Heart right ventricle (tissue), 16 donors: ENCODE measurements at places on chromosomes 4 and X.

GRCh38 chr4:37967736-37968135, 7.5 kb downstream of the PTTG2 start:
- no peak for DNase-seq
- no peaks in the 10 kb centered on the region for H3K36me3 ChIP-seq
- H3K27me3 ChIP-seq = no peaks in the 10 kb centered on the region

- no peak overlapping the region for H3K27ac ChIP-seq
- no peaks in the 10 kb centered on the region for H3K27me3 ChIP-seq
Measured at GRCh38 chrX:115367951-115368350, 78.4 kb downstream of the LUZP4 start.

GRCh38 chrX:19303256-19303880, 40.4 kb upstream of the PDHA1 start:
- H3K4me3 ChIP-seq = no peak overlapping the region
- DNase-seq = no peak
- H3K27me3 ChIP-seq = no peaks in the 10 kb centered on the region

DNA sequence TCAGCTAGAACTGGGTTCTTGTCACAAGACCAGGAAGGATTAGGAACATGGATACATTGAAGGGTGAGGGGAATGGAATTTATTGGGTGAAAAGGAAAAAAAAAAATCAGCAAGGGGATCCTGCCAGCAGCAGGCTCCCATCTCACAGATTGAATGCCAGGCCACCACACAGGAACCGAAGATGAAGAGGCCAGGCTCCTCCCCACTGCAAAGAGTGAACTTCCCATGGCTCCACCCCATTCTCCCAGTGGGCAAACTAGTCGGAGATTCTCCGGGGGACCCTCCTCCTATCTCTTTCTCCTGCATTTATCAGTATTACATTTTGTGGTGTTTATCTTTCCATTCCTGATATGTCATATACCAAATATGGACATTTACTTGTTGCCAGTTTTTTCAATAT, 46.0 kb upstream of the MAGED1 start:
- H3K36me3 ChIP-seq = no peaks in the 10 kb centered on the region
- no peak overlapping the region for H3K27ac ChIP-seq
- H3K4me3 ChIP-seq = no peak overlapping the region

GRCh38 chrX:28273736-28274135, 292.5 kb upstream of the DCAF8L1 start:
- DNase-seq = no peak
- H3K4me1 ChIP-seq = no peaks in the 10 kb centered on the region
- no peaks in the 10 kb centered on the region for H3K36me3 ChIP-seq
- H3K4me3 ChIP-seq = no peak overlapping the region

DNA sequence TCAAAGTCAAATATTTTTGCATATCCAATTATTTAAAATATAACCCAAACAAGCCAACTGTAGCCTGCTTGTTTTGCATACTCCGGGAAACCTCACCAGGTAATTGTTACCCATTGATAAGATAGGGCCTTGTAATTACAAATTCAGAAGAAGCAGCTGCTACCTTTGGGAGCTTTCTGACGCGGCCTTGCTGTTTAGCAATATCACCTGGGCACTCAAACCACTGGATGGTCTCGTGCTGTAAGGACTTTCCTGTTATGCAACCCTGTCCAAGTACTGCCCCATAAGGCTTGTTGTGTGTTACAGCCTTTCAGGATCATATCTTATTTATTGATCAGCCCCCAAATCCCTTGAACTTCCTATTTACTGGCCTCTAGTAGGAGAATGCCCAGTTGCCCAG, 52.1 kb downstream of the HS3ST1 start:
- H3K27me3 ChIP-seq = no peaks in the 10 kb centered on the region
- no peak for DNase-seq
- no peaks in the 10 kb centered on the region for H3K4me1 ChIP-seq

GRCh38 chr4:86367577-86367976, 7.7 kb upstream of the MAPK10 start:
- H3K4me1 ChIP-seq = no peaks in the 10 kb centered on the region
- H3K4me3 ChIP-seq = no peak overlapping the region
- DNase-seq = no peak

- no peak for DNase-seq
- peak overlapping the region; percentile 46 for H3K27ac ChIP-seq
- H3K36me3 ChIP-seq = no peaks in the 10 kb centered on the region
- H3K4me1 ChIP-seq = peaks cover 19% of the 10 kb centered on the region
- no peak overlapping the region for H3K4me3 ChIP-seq
Measured at GRCh38 chr4:26088433-26088928, 174.5 kb downstream of the SMIM20 start.

GRCh38 chr4:24888475-24889344, 24.1 kb downstream of the CCDC149 start:
- no peaks in the 10 kb centered on the region for H3K27me3 ChIP-seq
- peaks cover 6% of the 10 kb centered on the region for H3K36me3 ChIP-seq
- DNase-seq = no peak
- no peaks in the 10 kb centered on the region for H3K4me1 ChIP-seq
- H3K27ac ChIP-seq = no peak overlapping the region

- H3K27me3 ChIP-seq = no peaks in the 10 kb centered on the region
- no peak overlapping the region for H3K27ac ChIP-seq
- H3K36me3 ChIP-seq = no peaks in the 10 kb centered on the region
- H3K4me1 ChIP-seq = no peaks in the 10 kb centered on the region
- H3K4me3 ChIP-seq = no peak overlapping the region
- no peak for DNase-seq
Measured at GRCh38 chrX:12922599-12922919, 16.1 kb downstream of the TLR8 start.

GRCh38 chr4:170872794-170873193, 783.0 kb upstream of the AADAT start:
- H3K27ac ChIP-seq = no peak overlapping the region
- H3K36me3 ChIP-seq = no peaks in the 10 kb centered on the region
- DNase-seq = no peak
- no peaks in the 10 kb centered on the region for H3K27me3 ChIP-seq
- H3K4me3 ChIP-seq = no peak overlapping the region

GRCh38 chrX:121216641-121217374, 169.4 kb downstream of the GLUD2 start:
- no peaks in the 10 kb centered on the region for H3K36me3 ChIP-seq
- H3K27ac ChIP-seq = no peak overlapping the region
- H3K4me1 ChIP-seq = no peaks in the 10 kb centered on the region
- DNase-seq = no peak
- no peak overlapping the region for H3K4me3 ChIP-seq

- H3K27ac ChIP-seq = no peak overlapping the region
- no peaks in the 10 kb centered on the region for H3K36me3 ChIP-seq
- H3K4me3 ChIP-seq = no peak overlapping the region
- DNase-seq = no peak
- no peaks in the 10 kb centered on the region for H3K4me1 ChIP-seq
- no peaks in the 10 kb centered on the region for H3K27me3 ChIP-seq
Measured at GRCh38 chr4:78214078-78214477, 157.0 kb downstream of the FRAS1 start.

- no peaks in the 10 kb centered on the region for H3K4me1 ChIP-seq
- H3K27me3 ChIP-seq = no peaks in the 10 kb centered on the region
- no peak overlapping the region for H3K27ac ChIP-seq
- H3K36me3 ChIP-seq = no peaks in the 10 kb centered on the region
- no peak for DNase-seq
Measured at GRCh38 chr4:126727461-126727860, 905.3 kb upstream of the INTU start.

- no peak for DNase-seq
- no peak overlapping the region for H3K4me3 ChIP-seq
- H3K4me1 ChIP-seq = peaks cover 18% of the 10 kb centered on the region
- no peaks in the 10 kb centered on the region for H3K27me3 ChIP-seq
- H3K27ac ChIP-seq = no peak overlapping the region
- no peaks in the 10 kb centered on the region for H3K36me3 ChIP-seq
Measured at GRCh38 chr4:10123227-10124101, 6.9 kb upstream of the WDR1 start.

DNA sequence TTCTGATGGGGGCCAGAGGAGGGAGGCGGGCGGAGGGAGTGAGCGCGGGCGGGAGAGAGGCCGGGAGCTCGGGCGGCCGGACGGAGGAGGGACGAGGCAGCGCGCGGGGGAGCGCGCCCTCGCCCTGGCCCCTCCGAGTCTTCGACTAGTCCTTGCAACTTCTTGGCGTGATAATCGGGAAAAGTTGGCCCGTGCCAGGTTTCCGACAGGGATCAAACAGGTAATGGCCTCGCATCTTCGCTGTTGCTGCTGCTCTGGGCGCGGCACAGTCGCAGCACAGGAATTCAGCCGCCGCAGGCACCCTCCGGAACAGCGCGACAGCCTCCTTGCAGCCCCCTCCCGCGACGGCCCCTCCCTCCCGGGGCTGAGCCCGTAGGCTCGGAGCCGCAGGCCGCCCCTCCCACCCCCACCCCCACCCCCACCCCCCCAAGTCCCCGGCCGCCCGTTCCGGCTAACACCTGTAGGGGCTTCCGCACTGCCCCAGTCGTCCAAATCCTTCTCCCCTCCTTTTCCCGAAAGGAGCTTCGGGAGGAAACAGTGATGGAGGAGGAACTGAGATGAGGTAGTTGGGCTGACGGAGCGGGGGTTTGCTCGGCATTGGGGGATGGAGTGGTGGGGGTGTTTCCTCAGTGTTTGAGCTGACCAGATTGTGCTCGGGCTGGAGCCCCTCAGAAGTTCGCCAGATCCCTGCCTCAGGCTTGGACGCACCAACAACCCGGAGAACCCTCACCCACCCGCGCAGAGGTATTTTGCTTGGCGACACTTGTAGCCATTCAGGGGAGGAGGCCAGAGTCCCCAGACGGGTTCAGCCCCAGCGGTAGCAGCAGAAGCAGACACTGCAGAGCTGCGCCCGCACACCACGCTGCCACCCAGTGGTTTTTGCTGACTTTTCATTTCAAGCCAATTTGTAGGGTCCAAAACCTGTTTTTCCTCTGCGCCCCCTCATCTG, at the start of gene FGF13:
TSS of gene FGF13 (minus strand) at position 319 of the 949 bp plus-strand sequence. CDS start 714 bp downstream, outside the sequence.
- no peaks in the 10 kb centered on the region for H3K36me3 ChIP-seq
- H3K4me3 ChIP-seq = peak within 1 kb of the TSS; percentile 47
- DNase-seq = peak; percentile 11
- no peaks in the 10 kb centered on the region for H3K4me1 ChIP-seq

DNA sequence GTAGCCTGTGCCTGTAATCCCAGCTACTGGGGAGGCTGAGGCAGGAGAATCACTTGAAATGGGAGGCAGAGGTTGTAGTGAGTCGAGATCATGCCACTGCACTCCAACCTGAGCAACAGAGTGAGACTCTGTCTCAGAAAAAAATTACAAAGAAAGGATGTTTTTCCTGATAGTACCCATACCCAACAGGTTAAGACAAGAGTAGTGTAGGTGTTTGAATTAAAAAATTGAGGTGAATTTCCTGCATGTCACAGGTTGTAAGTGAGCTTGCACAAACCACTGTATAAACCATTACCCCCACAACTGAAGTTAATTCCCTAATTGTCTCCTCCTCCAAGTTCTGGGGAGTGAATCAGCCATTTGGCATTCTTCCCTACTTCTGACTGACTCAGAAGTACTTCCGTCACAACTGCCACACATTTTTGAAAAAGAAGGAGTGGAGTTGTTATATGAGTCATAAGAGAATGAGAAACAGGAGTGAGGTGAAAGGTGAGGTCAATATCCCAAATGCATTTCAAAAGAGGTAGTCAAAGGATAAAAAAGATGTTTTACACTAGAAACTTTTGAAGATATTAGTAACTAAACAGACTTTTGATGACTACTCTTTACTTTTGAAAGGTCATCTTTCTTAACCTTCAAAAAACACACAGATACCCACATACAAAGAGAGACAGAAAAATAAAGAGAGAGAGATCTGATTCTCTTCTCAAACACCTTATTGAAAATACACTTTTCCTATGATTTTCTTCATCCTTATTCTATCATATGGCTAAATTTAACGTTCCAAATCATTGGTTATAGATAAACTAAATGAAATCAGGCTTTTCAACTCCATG, 134.5 kb downstream of the BTC start:
- peaks cover 4% of the 10 kb centered on the region for H3K4me1 ChIP-seq
- no peak for DNase-seq
- H3K4me3 ChIP-seq = no peak overlapping the region

DNA sequence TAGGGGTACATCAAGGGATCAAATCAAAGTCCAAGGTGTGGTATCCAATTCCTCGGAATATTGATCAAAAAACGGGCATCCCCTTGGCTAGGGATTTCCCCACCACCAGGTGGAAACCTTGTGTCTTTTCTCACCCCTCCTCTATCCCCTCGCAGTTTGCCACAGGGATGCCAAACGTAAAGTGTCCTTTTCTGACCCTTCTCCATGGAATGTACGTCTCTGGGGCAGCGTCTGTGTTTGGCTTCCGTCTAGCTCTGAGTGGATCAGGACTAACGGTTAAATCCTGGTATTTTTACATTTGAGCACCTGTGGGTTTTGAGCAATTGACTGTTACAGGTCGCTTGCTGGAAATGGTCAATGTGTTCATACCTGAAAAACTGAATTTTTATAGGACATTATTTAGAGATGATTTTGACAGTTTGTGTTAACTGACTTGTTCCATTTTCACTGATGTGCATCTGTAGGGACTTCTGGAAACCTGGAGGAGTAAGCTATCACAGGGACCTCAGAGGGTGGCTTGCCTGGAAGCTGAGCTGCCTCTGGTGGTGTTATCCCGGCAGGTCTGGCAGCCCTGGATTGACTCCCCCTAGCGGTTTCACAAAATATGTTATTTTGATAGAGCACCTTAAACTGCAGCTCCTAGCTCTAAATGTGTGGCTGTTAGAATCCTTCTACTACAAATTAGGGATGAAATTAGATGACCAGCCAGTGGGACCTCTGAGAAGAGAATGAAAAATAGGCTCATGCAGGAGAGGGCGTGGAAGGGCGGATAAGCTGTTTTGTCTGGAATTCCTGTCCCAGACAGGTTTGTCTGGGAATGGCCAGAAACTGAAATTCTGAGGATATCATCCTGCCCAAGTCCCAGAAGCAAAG, 8.8 kb upstream of the MGST2 start:
- H3K27me3 ChIP-seq = no peaks in the 10 kb centered on the region
- H3K36me3 ChIP-seq = no peaks in the 10 kb centered on the region
- peak overlapping the region; percentile 72 for H3K27ac ChIP-seq
- H3K4me3 ChIP-seq = no peak overlapping the region
- peaks cover 40% of the 10 kb centered on the region for H3K4me1 ChIP-seq
- peak; percentile 62 for DNase-seq

GRCh38 chrX:130799393-130799792, 103.6 kb downstream of the ENOX2 start:
- no peak overlapping the region for H3K4me3 ChIP-seq
- no peak overlapping the region for H3K27ac ChIP-seq
- DNase-seq = no peak
- H3K4me1 ChIP-seq = no peaks in the 10 kb centered on the region

DNA sequence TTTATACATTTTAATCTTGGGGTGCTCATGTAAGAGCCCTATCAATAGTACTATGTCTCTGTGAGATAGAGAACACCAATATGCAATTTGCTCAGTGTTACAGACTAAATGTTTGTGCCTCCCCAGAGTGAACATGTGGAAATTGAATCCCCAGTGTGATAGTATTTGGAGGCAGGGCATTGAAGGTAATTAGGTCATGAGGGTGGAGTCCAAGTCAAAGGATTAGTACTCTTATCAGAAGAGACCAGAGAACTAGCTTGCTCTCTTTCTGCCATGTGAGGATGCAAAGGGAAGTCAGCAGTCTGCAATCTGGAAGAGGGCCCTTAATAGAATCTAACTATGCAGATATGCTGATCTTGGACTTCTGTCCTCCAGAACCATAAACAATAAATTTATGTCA, 1317.0 kb downstream of the STIM2 start:
- H3K36me3 ChIP-seq = no peaks in the 10 kb centered on the region
- no peak overlapping the region for H3K4me3 ChIP-seq
- H3K27ac ChIP-seq = no peak overlapping the region
- H3K27me3 ChIP-seq = no peaks in the 10 kb centered on the region
- DNase-seq = no peak

GRCh38 chr4:108473163-108473720, 147.1 kb upstream of the RPL34 start:
- H3K27me3 ChIP-seq = no peaks in the 10 kb centered on the region
- H3K36me3 ChIP-seq = no peaks in the 10 kb centered on the region
- no peak overlapping the region for H3K4me3 ChIP-seq
- H3K4me1 ChIP-seq = no peaks in the 10 kb centered on the region
- DNase-seq = no peak
- H3K27ac ChIP-seq = no peak overlapping the region
